ENCODE measurements at places on chromosomes 4 and X.
A peak's percentile ranks its signal among the peaks of the same experiment; 100 is the strongest.

- no peak for DNase-seq
Observed at GRCh38 chrX:119211649-119212014, 24.5 kb upstream of the PGRMC1 start.

GRCh38 chrX:65127842-65128241, 151.6 kb upstream of the ZC4H2 start:
- no peak for DNase-seq

GRCh38 chrX:153637121-153638040, 9.6 kb upstream of the DUSP9 start:
- DNase-seq, result no peak

GRCh38 chr4:150251752-150252190, 173.5 kb downstream of the DCLK2 start:
- no peak for DNase-seq

- no peak for DNase-seq
Observed at GRCh38 chr4:36990128-36990872, 254.2 kb upstream of the NWD2 start.

- peak; percentile 38 for DNase-seq
Observed at GRCh38 chr4:153161226-153161963, 42.8 kb upstream of the TRIM2 start.

- DNase-seq, result peak; percentile 43
Observed at GRCh38 chr4:180827232-180828009, 1415.8 kb upstream of the TENM3 start.

GRCh38 chr4:41550308-41550707, 12.4 kb downstream of the LIMCH1 start:
- no peak for DNase-seq

DNA sequence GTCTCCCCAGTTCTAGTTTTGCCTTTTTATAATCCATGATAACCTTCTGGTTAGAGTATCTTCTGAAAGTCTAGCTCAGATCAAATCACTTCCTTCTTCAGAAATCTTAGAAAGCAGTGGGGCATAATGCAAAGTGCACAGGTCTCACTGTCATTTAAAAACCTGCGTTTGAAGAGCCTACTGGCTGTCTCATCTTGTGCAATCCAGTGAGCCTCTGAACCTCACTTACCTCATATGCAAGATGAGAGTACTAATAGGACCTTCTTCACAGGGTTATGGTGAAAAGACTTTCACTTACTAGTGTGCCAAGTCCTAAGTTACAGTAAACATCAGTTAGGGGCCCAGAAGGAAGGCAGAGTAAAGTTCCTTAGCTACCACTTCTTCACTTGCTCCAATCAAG, 131.4 kb downstream of the ENOX2 start:
- no peak for DNase-seq

GRCh38 chr4:141311246-141312204, 90.8 kb downstream of the ZNF330 start:
- DNase-seq, result no peak

DNA sequence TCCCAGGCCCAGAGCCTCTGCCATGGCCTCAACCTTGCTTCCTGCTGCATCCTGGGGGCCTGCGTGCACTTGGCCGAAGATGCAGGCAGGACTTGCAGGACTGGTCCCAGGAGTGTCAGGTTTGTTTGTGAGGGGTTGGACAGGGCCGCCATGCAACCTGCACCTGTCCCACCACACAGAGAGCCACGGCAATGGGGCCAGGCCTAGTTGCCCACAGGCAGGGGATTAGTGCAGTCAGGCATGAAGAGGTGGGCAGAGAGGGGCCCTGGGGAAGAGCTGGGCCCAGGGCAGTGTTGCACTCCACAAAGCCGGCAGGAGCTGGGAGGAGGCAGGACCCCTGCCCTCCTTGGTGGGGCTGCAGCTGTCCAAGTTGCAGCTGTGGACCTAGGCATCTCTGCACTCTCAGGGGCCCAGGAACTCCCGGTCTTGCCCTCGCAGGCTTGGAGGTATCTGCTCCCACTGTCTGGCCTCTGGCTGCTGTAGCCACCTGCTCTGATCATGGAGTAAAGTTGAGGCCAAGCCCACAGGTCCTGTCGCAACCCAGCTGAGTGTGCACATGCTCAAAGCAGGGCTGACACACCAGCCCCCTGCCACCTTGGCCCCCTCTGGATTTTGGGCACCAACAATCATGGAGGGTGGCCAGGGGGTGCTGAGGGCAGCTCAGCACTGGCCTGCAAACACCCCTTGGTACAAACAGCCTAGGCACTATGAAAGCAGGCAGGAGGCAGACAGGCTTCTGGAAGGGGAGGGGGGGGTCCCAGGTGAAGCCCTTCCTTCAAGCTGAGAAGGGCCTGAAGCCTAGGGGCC, 190.4 kb upstream of the PCDH10 start:
- DNase-seq, result no peak

DNA sequence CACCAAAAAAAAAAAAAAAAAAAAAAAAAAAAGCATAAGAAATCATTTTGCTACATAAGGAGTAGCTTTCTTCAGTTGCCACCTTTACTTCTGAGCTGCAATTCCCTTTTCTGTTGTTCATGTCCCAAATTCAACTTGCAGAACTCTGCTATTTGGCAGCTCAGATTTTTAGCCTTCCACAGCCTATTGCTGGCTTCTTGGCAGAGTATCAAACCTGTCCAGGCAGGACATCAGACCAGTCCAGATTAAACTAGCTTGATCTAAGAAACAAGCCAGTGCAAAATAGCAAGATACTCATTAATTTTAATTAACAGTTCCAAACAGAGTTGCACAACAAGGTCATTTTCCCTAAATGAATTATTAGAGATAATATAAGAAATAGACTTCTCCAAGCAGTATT, 123.6 kb upstream of the NR3C2 start:
- no peak for DNase-seq

DNA sequence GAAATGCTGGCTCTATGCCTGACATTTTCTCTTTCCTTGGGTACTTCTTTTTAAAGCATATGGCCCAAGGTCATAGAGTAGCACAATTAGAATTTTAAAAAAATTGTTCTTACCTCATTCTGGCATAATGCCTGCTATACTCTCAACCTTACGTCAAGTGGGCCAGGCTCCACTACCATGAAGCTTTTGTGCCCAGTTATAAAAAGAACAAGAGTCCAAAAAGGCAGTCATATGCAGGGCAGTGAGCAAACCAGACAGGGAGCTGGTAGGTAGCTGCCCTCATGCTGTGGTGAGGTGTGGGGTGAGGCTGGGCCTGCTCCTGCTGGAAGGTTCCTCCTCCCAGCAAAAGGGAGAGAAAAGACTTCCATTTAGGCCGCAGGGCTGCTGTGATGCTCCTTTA, 64.4 kb upstream of the UCP1 start:
- DNase-seq, result no peak

GRCh38 chr4:125849869-125850268, 535.1 kb downstream of the FAT4 start:
- DNase-seq, result peak; percentile 82

- peak; percentile 74 for DNase-seq
Observed at GRCh38 chr4:38290366-38290765, 330.2 kb downstream of the PTTG2 start.

- no peak for DNase-seq
Observed at GRCh38 chr4:177509226-177509745, 67.0 kb upstream of the AGA start.

- peak; percentile 15 for DNase-seq
Observed at GRCh38 chrX:64975491-64975890, 759 bp downstream of the ZC4H2 start.

GRCh38 chrX:138925330-138925729, 213.8 kb upstream of the FGF13 start:
- peak; percentile 79 for DNase-seq

- peak; percentile 80 for DNase-seq
Observed at GRCh38 chr4:84503495-84504437, 4.7 kb upstream of the NKX6-1 start.

- DNase-seq, result no peak
Observed at GRCh38 chrX:136475236-136475635, 12.5 kb upstream of the BRS3 start.

- DNase-seq, result no peak
Observed at GRCh38 chr4:78291277-78291676, 234.2 kb downstream of the FRAS1 start.

DNA sequence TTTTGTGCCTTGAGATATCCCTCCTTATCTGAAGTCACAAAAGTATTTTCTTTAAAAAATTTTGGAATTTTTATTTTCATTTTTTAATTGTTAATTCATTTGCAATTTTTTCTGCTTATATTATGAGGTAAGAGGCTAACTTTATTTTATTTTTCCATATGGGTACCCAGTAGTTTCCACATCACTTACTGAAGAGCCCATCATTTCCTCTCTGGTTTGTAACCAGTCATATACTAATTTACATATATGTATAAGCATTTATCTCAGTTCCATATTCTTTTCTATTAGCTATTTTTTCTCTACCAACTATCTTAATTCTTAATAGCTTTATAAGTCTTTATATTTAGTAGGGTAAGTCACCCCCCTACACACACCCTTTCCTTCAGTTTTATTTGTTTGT, 27.0 kb downstream of the MGARP start:
- DNase-seq, result no peak

DNA sequence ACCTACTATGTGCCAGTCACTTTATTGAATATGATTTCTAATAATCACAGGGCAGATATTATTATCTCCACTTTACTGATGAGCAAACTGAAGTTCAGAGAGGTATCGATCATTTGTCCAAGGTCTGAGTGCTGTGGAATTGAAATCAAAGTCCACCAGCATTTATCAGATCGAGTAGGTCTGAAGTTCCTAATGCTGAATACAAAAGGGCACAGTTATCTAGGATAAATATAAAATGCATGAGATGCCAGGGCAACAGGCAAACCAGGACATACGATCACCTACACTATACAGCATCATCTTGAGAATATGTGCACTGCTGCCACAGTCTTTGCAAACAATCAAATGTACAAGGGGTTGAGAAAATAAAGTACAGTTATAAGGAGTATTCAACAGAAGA, 57.2 kb upstream of the SH3RF1 start:
- no peak for DNase-seq

DNA sequence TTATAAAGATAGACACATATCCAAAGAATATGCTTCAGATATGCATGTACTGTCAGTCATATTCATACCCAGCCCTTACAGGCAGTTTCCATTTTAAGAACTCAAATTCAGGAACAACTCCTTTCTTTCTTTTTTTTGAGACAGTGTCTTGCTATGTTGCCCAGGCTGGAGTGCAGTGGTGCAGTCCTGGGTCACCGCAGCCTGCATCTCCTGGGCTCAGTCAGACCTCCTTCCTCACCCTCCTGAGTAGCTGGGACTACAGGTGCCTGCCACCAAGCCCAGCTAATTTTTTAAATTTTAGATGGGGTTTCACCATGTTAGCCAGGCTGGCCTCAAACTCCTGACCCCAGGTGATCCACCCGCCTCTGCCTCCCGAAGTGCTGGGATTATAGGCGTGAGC, 34.5 kb downstream of the SNX25 start:
- DNase-seq, result no peak

- no peak for DNase-seq
Observed at GRCh38 chrX:20311505-20311904, 44.8 kb upstream of the RPS6KA3 start.

GRCh38 chr4:152070854-152071253, 310.0 kb upstream of the GATB start:
- DNase-seq, result no peak

DNA sequence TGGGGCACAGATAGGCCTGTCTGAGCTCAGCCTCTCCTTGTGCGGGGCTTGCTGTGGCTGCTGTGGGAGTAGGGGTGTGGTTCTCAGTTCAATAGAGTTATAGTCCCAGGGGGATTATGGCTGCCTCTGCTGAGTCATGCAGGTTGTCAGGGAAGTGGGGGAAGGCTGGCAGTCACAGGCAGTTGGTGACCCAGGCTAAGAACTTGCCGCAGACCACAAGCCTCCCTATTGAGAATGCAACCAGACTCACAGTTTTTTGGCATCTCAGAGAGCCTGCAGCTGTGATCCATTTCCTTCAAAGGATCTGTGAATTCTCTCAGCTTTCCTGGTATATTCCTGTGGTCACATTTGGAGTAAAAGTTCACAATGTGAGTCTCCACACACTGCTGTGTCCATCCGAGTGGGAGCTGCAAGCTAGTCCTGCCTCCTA, 364.9 kb downstream of the ZNF674 start:
- DNase-seq, result peak; percentile 95

- DNase-seq, result no peak
Observed at GRCh38 chr4:8905773-8906667, 34.4 kb upstream of the HMX1 start.

DNA sequence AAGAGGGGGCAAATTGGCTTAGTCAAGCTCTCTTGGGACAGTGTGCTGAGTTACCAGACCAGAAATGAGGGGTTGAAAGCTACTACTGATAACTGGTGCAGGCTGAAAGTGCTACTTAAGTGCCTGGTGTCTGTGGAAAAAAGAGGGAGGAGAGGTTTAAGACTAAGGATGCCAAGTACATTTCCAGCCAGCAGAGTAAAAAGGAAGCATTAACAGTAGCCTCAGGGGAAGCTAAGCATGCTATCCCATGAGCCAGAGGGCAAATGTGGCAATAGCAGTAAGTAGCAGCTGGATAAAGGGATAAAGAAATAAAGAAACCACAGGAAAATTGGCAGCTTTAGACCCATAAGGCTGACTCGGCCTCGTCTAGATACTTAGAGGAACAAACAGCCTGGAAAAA, 196.3 kb upstream of the MAB21L2 start:
- DNase-seq, result peak; percentile 89

- DNase-seq, result no peak
Observed at GRCh38 chrX:65488495-65488894, 46.1 kb downstream of the LAS1L start.

GRCh38 chr4:40193578-40193977, 3.3 kb upstream of the RHOH start:
- no peak for DNase-seq

- DNase-seq, result no peak
Observed at GRCh38 chr4:174324236-174324635, 40.5 kb downstream of the CEP44 start.

DNA sequence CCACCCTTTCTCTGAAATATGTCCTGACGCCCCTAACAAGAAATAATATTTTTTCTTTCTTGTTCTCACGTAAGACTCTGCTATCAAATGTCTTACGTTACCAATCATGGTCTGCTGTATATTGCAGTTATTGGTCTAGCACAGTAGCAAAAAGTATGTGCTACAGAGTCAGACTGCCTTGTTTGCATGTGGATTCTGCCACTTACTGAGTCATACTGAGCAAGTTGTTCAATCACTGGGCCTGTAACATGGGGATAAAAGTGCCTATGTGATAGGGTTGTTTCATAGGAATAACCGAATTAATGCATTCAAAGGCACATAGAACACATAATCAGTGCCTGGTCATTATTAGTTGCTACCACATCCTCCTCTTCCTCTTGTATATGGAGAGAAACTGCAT, 14.1 kb downstream of the RPGR start:
- peak; percentile 46 for DNase-seq

GRCh38 chr4:102687982-102688433, 72.8 kb downstream of the MANBA start:
- DNase-seq, result no peak

DNA sequence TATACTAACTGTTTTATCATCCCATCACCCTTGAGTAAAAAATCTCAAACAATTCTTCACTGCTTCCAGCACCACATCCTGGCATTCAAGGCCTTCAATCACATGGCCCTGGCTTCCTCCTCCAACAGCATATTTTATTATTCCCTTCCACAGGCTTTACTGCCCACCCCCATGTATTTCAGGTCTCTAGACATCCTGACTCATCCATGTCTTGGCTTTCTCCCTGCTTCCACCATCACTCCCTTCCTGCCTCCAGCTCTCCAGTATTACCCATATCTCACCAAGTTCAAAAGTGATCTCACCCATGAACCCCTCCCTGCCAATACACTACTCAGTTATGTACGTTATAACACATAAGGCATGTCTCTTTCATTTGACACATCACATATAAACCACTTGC, 34.7 kb upstream of the PLAC1 start:
- DNase-seq, result peak; percentile 41

All from astrocyte of the spinal cord (primary cell).